ENCODE measurements at places on chromosomes 2 and 18.

- DNase-seq = no peak
Observed at GRCh38 chr2:72035518-72036172, 112.0 kb downstream of the CYP26B1 start.

DNA sequence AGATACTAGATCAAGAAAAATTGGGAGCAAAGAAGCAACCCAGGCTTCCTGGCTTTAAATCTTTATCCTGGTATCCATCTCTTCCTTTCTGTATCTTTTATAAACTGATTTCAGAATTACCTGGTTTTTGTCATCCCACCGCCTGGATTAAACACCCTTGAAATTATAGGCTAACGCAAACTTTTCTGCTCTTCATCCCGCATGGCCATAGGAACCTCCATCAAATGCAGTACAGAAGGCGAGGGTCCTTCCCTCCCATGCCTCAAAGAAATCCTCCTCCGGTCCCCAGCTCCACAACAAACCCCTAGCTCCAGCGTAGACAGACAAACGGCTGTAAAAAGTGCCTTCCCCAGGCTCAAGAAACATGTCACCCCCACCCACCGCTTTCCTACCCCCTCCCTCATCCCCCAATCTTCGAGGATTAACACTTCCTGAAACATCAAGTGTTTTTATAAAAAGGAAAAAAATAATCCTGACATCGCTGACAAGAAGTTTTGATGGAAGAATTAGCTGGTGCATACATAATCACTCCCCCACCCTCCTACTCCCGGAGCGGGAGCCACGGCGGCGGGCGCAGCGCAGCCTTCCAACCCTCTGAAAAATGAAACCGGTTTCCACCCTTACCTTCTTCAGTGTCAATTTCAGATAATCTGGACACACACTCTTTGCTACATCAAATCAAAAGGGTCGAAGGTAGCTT, 7.6 kb downstream of the DLX1 start:
- DNase-seq = no peak

DNA sequence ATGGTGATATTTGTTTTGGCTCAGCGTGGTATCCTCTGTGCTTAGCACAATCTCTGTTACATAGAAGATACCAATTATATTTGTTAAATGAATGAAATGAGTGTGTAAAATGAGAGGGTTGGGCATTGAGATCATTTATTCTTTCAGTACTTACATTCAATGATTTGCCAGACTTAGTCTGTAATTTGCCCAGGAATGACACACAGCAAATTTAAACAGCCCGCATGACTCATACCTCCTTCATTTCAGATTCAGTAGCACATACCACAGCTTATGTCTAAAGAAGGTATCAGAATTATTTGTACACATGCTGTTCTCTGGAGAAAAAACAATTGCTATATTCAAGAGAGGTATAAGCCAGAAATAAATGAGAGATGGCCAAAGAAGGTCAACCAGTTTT, 37.0 kb downstream of the KLHL14 start:
- DNase-seq = no peak

DNA sequence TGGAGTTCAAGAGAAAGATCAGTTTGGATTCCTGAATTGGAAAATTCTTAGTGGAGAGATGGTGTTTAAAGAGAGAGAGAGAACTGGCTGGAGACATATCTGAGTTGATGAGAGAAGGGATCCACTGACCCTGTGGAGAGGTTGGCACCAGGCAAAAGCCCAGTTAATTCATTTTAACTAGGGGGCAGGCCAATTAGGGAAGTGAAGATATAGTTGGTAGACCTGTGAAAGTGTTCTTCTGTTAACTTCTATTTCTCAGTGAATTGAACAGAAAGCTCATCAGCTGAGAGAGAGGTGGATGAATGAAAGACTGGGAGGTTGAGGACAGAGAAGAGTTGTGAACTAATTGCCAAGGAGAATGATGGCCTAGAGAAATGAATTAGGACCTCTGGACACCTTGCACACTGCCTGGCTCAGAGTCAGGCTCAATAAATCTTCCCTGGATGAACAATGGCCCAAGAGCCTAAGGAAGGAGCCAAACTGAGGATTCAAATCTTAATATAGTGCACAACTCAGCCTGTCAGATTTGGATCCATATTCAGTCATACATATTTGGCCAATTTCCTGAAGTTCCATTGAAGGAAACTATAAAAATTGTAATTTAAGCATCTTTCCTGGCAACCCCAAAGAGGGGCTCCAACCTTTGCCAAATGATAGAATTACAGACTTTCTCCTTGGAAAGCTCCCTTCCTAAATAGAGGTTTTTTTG, 82.2 kb upstream of the RMDN2 start:
- DNase-seq = no peak

- no peak for DNase-seq
Observed at GRCh38 chr2:391696-392095, 103.8 kb upstream of the ALKAL2 start.

GRCh38 chr2:133811409-133812125, 243.3 kb upstream of the NCKAP5 start:
- DNase-seq = no peak

DNA sequence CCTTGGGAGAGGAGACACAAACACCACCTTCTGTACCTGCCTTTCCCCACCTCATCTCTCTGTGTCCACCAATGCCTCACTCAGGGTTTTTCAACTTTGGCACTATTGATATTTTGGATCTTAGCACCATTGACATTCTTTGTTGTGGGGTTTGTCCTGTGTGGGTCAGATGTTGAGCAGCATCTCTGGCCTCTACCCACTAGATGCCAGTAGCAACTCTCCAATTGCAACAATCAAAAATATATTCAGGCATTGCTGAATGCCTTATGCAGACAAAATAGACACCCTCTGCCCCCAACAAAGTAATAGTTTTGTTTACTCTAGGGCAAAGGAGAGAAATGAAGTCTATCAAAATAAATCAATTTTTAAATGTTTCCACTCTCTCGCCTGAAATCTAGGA, 1384.3 kb upstream of the NXPH2 start:
- no peak for DNase-seq

GRCh38 chr2:94982675-94983074, 42.8 kb upstream of the MAL start:
- DNase-seq = no peak

GRCh38 chr2:5203134-5203755, 488.9 kb upstream of the SOX11 start:
- DNase-seq = no peak

- no peak for DNase-seq
Observed at GRCh38 chr2:100228415-100228814, 86.0 kb upstream of the AFF3 start.

DNA sequence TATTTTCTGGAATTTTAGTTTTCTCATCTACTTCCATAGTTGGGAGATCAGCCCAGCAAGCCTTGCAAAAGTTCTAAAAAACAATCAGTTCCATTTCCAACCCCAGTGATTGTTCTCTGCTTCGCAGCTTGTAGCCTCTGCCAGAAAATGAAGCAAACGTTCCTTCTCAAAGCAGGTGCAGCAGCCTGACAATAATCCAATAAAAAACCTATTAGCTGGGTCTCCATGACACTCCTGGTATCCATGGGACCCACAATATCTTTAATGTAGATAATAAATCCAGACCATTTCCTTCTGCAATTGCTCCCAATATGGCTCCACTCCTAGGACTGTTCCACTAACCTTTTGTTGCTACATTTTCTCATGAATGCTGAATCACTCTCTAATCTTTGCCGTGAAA, 140.8 kb upstream of the SETBP1 start:
- no peak for DNase-seq

DNA sequence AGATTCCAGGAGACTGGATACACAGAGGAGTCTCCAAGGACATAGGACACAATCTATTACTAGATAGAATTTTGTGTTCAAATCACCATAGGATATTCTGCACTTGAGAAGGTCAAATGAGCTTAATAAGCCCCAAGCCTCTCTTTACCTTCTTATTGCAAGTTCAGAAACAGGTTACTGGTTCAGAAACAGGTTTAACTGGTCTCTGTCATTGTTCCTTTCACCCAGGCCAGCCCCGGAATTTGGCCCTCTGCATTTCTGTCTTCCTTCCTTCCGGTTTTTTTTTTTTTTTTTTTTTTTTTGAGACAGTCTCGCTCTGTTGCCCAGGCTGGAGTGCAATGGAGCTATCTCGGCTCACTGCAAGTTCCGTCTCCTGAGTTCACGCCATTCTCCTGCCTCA, 700.2 kb downstream of the EPHA4 start:
- no peak for DNase-seq

- DNase-seq = no peak
Observed at GRCh38 chr2:235852526-235852920, 315.7 kb downstream of the GBX2 start.
